ENCODE measurements at places on chromosomes 3 and 15. TPM values are rescaled to one million over a fixed set of nuclear protein-coding genes. Genes with fewer than 3 reads are reported as not detected.

The CYP11A1 gene
- polyA plus RNA-seq = 0.54 TPM

The FAM107A gene
- polyA plus RNA-seq = 4.1 TPM

The TPRA1 gene
- 25.9 TPM for polyA plus RNA-seq

DNA sequence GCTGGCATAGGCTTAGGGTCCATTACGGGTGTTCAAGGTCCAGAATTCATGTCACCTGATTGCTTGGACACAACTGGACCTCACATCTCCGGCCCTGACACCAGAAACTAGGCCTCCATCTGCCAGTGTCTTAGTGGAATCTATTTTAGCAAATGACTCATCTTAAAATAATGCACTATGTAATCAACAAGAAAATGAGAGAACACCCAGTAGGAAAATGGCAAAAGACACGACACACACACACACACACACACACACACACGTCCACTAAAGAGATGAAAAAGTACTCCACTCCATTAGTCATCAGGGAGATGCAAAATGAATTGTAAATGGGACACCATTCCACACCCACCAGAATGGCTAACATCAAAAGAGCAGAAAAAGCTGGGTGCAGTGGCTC lies 11.2 kb downstream of the APBA2 start:
- no peaks in the 10 kb centered on the region for H3K4me1 ChIP-seq
- H3K36me3 ChIP-seq = no peaks in the 10 kb centered on the region
- no peak overlapping the region for H3K27ac ChIP-seq
- H3K4me3 ChIP-seq = no peak overlapping the region

DNA sequence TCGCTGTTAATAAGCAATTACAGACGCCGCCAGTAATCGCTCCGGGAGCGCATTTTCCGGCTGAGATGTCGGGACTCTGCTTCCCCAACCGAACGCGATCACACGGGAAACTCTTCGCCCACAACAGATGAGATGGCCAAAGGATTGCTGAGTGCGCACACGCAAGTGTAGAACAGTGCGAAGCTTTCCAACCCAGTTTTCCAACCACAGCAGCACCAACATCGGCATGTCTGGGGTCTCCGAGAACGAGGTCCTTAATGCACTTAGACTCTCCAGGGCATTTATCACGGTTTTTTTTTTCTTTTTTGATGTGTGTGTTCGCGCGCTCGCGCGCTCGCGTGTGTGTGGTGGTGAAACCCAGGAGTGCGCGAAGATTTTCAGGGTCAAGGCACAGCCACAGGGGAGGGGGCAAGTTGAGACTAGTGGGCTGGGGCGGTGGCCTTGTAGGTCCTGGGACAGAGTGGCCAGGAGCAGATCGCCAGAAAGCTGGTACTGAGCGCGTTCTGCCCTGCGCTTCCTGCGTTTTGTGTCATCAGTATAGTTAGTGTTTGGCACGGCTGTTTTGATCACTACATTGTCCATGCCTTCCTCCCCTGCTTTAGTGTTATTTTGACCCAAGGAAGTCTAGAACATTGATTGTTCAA lies 1.8 kb upstream of the EOMES start:
- no peak for DNase-seq
- H3K4me3 ChIP-seq = no peak overlapping the region
- H3K36me3 ChIP-seq = no peaks in the 10 kb centered on the region
- peaks cover 2% of the 10 kb centered on the region for H3K4me1 ChIP-seq

GRCh38 chr3:18725668-18726407 lies 300.7 kb upstream of the SATB1 start:
- H3K27ac ChIP-seq = peak overlapping the region; percentile 43
- H3K4me1 ChIP-seq = peaks cover 2% of the 10 kb centered on the region
- no peaks in the 10 kb centered on the region for H3K27me3 ChIP-seq
- H3K4me3 ChIP-seq = no peak overlapping the region
- H3K36me3 ChIP-seq = no peaks in the 10 kb centered on the region
- DNase-seq = peak; percentile 38

DNA sequence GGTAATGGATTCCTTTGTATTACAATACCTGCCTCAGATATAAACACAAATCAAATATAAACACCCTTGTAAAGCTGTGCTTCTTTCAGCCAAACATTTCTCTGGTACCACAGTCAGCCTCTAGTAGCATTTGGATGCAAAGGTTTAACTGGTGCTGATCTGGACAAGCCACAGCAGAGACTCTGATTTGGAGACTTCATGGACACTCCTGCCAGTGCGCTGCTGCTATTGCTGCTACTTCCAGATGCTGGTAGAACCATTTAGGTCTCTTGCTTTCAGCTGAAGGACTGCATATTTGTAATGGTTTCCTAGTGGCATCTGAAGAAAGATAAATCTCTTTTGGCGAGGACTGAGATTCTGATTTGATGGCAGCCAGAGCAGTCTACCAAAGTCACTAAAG lies 36.9 kb downstream of the NCK1 start:
- no peak overlapping the region for H3K4me3 ChIP-seq
- H3K4me1 ChIP-seq = no peaks in the 10 kb centered on the region

DNA sequence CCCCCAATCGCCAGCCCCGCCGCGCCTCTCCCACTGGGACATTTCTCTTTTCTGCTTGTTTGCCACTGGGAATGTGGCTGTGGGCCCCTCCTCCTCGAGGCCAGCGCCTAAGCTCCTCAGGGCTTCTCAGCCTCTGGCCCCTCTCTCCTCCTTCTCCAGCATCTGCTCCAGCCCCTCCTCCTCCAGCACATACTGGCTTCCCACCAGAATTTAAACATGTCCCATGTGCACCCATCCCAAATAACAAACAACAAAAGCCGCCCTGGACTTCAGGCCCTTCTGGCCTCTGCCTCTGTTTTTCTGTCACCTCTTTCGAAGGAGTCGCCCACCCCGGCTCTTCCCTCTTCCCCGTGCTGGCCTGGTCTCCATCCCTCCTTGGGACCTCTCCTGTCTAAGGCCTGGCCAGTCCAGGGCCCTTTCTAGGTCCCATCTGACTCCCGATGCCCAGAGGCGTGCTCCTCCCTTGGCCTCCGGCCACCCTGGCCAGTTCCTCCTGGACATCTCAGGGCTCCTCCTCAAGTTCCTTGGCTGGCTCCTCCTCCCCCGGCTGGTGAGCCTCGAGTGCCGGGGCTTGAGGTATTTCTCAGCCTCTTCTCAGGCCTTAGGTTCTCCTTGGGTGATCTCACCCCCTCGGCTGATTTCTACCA lies 94.6 kb upstream of the SLC6A6 start:
- no peaks in the 10 kb centered on the region for H3K36me3 ChIP-seq
- no peak for DNase-seq
- no peak overlapping the region for H3K27ac ChIP-seq
- peaks cover 4% of the 10 kb centered on the region for H3K4me1 ChIP-seq
- no peak overlapping the region for H3K4me3 ChIP-seq

GRCh38 chr15:36550650-36551049 lies 28.8 kb upstream of the CDIN1 start:
- H3K27me3 ChIP-seq = no peaks in the 10 kb centered on the region
- H3K4me3 ChIP-seq = no peak overlapping the region
- no peaks in the 10 kb centered on the region for H3K36me3 ChIP-seq
- no peaks in the 10 kb centered on the region for H3K4me1 ChIP-seq

DNA sequence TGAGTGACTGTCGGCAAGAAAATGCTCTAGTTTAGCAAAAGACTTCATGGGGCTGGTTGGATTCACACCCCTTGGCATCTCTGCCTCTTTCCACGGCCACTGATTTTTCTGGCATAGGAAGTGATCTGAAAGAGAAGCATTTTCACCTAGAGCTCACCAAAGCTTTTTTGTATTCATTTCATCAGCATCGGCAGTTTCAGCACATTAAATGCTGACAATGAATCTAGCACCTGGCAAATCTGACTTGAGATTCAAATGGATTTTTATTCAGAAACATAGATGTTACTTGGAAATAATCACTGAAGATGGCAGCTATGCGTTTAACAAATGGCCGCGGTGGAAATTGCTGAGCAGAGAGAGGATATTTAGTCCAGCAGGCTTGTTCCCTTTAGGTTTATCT lies 155.9 kb downstream of the MEIS2 start:
- H3K27me3 ChIP-seq = no peaks in the 10 kb centered on the region
- no peak overlapping the region for H3K27ac ChIP-seq
- H3K4me3 ChIP-seq = no peak overlapping the region

DNA sequence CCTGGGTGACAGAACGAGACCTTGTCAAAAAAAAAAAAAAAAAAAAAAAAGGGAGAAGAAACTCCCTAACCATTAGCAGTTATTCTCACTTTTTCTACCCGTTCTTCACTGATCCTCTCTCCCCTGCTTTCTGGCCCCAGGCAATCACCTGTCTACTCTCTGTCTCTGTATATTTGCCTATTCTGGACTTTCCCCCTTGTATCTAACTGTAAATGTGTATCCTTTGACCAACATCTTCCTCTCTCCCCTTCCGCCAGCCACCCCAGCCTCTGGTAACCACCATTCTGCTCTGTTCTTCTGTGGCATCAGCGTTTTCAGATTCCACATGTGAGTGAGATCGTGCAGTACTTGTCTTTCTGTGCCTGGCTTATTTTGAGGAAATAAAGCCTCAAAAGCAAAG lies 6.9 kb downstream of the CYFIP1 start:
- peak; percentile 52 for DNase-seq
- no peaks in the 10 kb centered on the region for H3K4me1 ChIP-seq
- H3K27ac ChIP-seq = no peak overlapping the region
- H3K36me3 ChIP-seq = no peaks in the 10 kb centered on the region
- H3K27me3 ChIP-seq = no peaks in the 10 kb centered on the region

GRCh38 chr3:197149-197827 lies 725 bp downstream of the CHL1 start:
- H3K4me1 ChIP-seq = no peaks in the 10 kb centered on the region
- DNase-seq = no peak
- H3K27ac ChIP-seq = no peak overlapping the region
- no peaks in the 10 kb centered on the region for H3K36me3 ChIP-seq
- peaks cover 41% of the 10 kb centered on the region for H3K27me3 ChIP-seq

GRCh38 chr3:157274644-157275137 lies 114.7 kb upstream of the CCNL1 start:
- H3K4me3 ChIP-seq = no peak overlapping the region
- DNase-seq = no peak
- H3K27ac ChIP-seq = no peak overlapping the region
- no peaks in the 10 kb centered on the region for H3K27me3 ChIP-seq

GRCh38 chr3:66703501-66703900 lies 202.7 kb upstream of the LRIG1 start:
- H3K4me3 ChIP-seq = no peak overlapping the region
- no peaks in the 10 kb centered on the region for H3K36me3 ChIP-seq
- no peaks in the 10 kb centered on the region for H3K4me1 ChIP-seq
- no peak overlapping the region for H3K27ac ChIP-seq
- no peaks in the 10 kb centered on the region for H3K27me3 ChIP-seq

DNA sequence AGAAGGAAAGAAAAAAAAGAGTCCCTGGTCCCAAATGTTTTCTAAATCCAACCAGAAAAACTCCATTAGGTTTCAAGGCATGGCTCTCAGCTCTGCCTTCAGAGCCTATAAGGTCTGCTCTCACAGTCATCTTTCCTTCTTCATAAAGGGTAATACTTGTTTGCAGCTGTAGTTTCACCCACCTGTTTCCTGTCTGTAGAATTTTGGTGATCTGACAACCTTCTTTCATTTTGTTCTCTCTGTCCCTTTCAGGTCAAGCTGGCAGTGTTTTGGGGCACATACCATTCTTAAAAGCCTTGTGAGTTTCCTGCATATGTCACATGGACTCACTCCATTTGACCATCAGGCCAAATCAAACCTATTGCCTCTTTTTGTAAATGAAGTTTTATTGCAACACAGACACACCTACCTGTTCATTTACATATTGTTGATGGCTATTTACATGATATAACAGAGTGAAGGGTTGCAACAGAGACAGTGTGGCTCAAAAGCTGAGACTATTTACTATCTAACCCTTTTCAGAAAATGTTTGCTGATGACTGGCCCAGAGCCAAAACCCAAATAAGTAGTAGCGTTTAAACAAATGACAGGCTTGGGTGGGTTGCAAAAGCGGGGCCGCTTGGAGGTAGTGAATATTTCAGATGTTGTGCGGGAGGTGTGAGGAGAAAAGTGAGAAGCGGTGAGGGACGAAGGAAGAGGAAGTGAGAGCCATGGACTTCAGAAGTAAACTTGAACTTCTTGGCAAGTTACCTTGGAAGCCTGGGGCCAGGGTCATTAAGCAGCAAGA lies 292.7 kb upstream of the PROK2 start:
- no peak overlapping the region for H3K4me3 ChIP-seq
- DNase-seq = no peak
- no peaks in the 10 kb centered on the region for H3K4me1 ChIP-seq
- peak overlapping the region; percentile 71 for H3K27ac ChIP-seq
- H3K36me3 ChIP-seq = no peaks in the 10 kb centered on the region

GRCh38 chr15:92603743-92604470 lies 51.7 kb downstream of the FAM174B start:
- no peak for DNase-seq
- H3K27ac ChIP-seq = no peak overlapping the region
- no peaks in the 10 kb centered on the region for H3K36me3 ChIP-seq
- H3K4me3 ChIP-seq = no peak overlapping the region
- H3K4me1 ChIP-seq = no peaks in the 10 kb centered on the region

Data from small intestine (tissue), 16 donors.